ENCODE measurements at places on chromosomes 1 and 21.

DNA sequence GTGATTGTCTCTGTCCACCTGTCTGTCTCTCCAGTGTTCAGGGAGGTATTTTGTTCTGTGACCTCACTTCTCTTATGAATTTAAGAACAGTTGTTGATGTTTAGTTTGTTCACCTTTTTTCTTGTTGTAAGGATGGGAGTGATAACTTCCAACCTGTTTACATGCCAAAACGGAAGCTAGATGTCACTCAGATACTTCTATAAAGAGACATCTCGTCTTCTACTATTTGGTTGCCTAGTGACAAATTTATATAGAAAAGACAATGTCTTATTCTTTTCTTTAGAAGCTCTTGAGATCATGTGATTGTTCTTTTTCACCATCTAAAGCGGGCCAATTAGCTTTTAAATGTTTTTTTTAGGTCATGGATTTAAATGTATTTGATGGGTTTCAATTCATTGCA, 33.8 kb downstream of the PRSS38 start:
- DNase-seq: no peak

GRCh38 chr1:27403065-27403726, 10.8 kb downstream of the GPR3 start:
- peak; percentile 82 for DNase-seq

DNA sequence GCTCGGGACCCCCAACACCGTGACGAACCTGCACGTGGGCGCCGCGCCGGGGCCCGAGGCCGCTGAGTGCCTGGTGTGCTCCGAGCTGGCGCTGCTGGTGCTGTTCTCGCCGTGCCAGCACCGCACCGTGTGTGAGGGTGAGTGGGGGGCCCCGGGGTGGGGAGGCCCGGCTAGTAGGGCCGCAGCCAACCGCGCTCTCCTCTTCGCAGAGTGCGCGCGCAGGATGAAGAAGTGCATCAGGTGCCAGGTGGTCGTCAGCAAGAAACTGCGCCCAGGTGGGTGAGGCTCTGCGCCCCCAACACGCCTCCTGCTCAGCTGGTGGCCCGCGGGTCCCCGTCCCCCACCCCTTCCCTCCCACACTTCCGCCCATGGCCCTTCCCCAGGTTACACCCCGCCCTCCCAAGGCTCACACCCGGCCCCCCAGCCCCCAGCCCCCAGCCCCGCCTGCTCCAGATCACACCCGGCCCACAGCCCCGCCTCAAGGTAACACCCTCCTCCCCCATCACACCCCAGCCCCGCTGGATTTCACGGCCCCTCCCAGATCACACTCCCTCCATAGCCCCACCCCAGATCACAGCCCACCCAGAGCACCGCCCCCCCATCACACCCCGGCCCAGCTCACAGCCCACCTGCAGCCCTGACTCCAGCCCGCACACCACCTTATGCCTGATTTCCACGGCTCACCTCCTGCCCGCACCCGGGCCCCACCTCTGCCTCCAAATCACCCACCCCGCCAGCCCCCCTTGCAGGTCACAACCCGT, 2.4 kb upstream of the MMP23B start:
- no peak for DNase-seq

DNA sequence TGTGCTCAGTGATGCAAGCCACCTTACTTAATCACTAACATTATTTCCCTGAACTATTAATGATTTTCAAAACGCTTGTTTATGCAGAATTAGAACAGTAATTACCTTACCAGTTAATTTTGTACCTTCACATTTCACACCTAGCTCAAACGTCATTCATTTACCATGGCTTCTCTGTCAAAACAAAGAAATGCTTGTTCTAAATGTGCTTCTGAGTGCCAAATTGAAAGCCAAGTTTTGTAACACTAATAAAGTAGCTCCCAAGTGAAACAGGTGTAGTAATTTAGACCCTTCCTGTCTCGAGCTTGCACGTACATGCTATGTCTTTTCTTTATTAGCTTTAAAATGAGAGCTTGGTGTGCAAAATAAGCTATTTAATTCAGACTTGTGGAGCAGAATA, 533.7 kb upstream of the PKN2 start:
- DNase-seq: no peak

- no peak for DNase-seq
Measured at GRCh38 chr1:82625537-82625936, 824.8 kb downstream of the ADGRL2 start.

- DNase-seq: no peak
Measured at GRCh38 chr1:30513396-30514136, 209.8 kb downstream of the MATN1 start.

GRCh38 chr1:221670081-221670480, 71.8 kb downstream of the DUSP10 start:
- DNase-seq: no peak

- no peak for DNase-seq
Measured at GRCh38 chr1:87642581-87643221, 314.0 kb downstream of the LMO4 start.

DNA sequence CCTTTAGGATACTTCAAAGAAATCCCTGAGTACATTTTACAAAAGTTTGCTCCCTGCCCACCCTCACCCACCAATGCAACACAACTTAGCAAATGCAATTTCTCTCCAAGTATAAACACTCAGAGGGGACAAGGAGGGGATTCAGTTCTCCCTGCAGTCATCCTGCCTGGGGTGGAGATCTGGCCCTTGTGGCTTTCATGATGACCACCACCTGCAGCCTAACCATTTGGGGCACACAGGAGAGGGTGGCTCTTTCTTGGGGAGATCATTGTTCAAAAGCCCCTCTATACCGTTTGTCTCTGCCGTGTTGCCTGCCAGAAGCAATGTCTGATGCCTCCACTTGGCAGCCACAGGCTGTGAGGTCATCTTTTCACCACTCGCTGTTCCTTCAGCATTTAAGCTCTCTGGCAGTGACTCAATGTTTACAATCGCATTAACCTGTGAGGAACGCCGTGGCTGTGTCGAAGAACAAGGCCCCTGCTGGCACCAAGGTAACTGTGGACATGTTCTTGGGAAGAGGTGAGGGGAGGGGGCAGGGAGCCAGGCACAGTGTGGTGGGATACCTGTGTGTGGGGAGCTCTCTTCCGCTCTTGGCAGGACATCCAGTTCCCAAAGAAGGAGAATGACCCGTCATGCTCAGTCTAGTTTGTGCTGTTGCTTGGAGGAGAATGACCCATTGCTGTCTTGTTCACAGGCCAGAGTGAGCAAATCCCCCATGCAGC, 103.9 kb upstream of the DUSP10 start:
- DNase-seq: no peak

All from C1 segment of cervical spinal cord (tissue), 14 donors.